ENCODE measurements at places on chromosomes 2 and 18. TPM values are rescaled to one million over a fixed set of nuclear protein-coding genes. Genes with fewer than 3 reads are reported as not detected.

RUFY4 gene
- total RNA-seq, result 1.8 TPM

SIGLEC15 gene
- not detected for total RNA-seq

OTOS gene
- not detected for total RNA-seq

HTR2B gene
- total RNA-seq, result not detected

STPG4 gene
- total RNA-seq, result 0.21 TPM

SH3BP4 gene
- total RNA-seq, result 1.0 TPM

GRCh38 chr2:219350710-219351221 lies 18.2 kb upstream of the RESP18 start:
- no peaks in the 10 kb centered on the region for H3K36me3 ChIP-seq
- H3K4me1 ChIP-seq, result no peaks in the 10 kb centered on the region
- no peak overlapping the region for H3K27ac ChIP-seq
- no peaks in the 10 kb centered on the region for H3K27me3 ChIP-seq

DNA sequence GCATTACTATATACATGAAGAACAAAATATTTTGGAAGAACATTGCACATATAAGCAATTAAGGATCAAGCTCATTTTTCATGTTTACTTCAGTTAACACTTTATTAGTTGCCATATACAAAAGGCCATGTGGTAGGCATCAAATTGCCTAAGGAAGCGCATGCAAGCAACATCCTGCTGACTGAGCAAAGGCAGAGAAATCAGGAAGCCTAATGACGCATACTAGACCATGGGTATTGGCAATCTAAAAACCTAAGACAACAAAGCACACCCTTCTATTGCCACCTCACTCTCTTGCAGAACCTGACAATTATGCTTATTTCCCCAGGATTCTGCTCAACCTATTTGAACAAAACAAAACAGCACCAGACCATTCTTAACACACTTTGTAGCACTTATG lies 171.9 kb downstream of the STK39 start:
- no peak overlapping the region for H3K27ac ChIP-seq
- peaks cover 32% of the 10 kb centered on the region for H3K36me3 ChIP-seq
- no peak for DNase-seq
- H3K4me1 ChIP-seq, result no peaks in the 10 kb centered on the region

DNA sequence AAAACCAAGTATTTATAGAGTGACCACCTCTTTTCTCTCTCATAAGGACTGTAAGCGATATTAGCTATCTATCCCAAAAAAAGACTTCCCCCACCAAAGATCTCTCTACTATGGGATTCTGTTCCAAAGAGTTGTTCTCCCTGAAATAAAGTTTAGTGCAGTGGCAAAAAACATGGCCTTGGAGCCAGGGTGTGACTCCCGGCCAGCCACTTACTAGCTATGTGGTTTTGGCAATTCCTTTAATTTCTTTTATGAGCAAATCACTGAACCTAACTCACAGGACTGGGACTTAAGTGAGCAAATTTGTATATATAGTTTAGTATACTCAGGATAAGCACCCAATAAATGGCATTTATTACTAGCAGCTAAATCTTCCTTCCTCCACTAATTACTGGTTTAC lies 42.6 kb downstream of the SESTD1 start:
- H3K27me3 ChIP-seq, result no peaks in the 10 kb centered on the region
- H3K4me3 ChIP-seq, result no peak overlapping the region
- DNase-seq, result peak; percentile 0
- H3K27ac ChIP-seq, result no peak overlapping the region

DNA sequence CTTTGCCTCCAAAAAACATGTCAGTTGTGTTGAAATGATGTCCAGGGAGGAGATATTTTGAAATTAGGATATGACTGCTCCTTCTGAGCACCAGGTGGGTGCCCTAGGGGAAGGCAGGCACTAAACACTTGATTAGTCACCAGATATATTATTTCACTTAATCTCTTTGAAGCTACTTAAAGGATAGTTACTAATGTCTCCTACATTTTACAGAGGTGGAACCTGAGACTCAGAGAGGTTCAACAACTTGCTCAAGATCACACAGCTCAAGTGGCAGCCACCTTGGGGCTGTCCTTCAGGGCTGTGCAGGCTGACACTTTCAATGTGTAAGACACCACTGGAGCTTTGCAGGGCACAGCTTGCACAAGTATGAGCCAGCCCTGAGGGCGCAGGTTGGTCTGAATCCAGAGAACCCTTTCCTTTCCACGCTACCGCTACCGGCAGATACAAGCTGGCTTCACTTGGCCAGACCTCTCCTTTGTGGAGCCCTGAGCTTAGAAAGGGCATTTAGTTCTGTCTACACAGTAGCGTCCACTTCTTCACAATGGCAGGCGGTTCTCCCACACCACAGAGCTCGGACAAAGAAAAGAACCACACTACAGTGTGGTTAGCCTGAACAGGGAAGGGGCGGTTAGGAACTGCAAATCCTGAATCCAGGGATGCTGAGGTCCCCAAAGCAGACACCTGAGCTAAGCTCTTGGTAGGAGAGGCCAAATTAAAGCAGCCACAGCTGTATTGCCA lies 16.4 kb downstream of the ALPK2 start:
- no peak overlapping the region for H3K4me3 ChIP-seq
- no peak for DNase-seq
- no peaks in the 10 kb centered on the region for H3K36me3 ChIP-seq
- H3K27me3 ChIP-seq, result no peaks in the 10 kb centered on the region

DNA sequence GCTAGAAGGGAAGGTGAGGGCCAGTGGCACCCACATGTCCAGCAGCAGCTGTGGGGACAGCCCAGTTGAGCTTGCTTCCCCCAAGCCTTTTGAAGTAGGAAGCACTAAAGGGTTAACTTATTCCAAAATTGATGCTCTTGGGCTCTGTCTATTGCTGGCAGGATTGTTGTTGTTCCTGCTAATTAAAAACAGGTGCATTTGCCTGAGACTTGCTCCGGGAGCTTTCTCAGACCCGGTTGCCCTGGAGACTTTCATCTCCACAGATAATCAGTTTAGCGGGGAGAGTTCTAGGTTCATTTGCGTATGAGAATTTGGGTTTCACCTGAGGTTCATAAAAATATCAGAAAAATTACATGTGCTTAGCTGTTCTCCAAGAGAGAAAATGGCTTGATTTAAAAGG lies 277.3 kb downstream of the LRATD1 start:
- no peak for DNase-seq
- H3K27ac ChIP-seq, result no peak overlapping the region
- no peaks in the 10 kb centered on the region for H3K36me3 ChIP-seq
- no peaks in the 10 kb centered on the region for H3K27me3 ChIP-seq

DNA sequence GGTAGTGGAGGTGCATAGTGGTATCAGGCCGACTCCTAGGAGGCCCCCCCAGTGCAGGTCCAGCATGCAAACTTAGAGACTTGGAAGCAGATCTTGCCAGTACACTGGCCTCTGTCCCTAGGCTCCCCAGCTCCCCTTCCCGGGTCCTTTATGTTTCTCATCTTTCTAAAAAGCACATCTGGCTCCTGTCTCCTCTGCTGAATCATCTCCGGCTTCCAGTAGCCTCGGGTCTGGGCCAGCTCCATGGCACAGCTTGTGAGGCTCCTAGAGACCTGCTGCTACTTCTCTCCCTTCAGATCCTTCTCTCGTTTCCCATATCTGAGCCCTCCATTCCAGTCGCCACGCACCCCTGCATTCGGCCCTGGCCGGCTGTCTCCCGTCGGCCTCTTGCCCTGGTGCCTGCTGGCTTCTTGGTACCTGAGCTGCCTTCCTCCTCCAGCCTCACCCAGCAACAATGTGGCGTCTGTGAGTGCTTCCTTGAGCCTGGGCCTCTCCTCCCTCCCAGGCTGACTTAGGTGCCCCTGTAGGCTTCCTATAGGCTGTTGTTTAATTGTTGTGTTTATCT lies 6.6 kb downstream of the TRAF3IP1 start:
- H3K4me3 ChIP-seq, result no peak overlapping the region
- no peaks in the 10 kb centered on the region for H3K27me3 ChIP-seq

- no peak overlapping the region for H3K4me3 ChIP-seq
- no peak for DNase-seq
- H3K27me3 ChIP-seq, result no peaks in the 10 kb centered on the region
- no peak overlapping the region for H3K27ac ChIP-seq
- H3K36me3 ChIP-seq, result no peaks in the 10 kb centered on the region
Measured at GRCh38 chr2:151381266-151381665, 23.9 kb downstream of the TNFAIP6 start.

- H3K27me3 ChIP-seq, result no peaks in the 10 kb centered on the region
- H3K4me1 ChIP-seq, result no peaks in the 10 kb centered on the region
- no peak for DNase-seq
- no peak overlapping the region for H3K27ac ChIP-seq
- H3K36me3 ChIP-seq, result peaks cover 17% of the 10 kb centered on the region
Measured at GRCh38 chr2:186653511-186653910, 40.3 kb upstream of the FAM171B start.

DNA sequence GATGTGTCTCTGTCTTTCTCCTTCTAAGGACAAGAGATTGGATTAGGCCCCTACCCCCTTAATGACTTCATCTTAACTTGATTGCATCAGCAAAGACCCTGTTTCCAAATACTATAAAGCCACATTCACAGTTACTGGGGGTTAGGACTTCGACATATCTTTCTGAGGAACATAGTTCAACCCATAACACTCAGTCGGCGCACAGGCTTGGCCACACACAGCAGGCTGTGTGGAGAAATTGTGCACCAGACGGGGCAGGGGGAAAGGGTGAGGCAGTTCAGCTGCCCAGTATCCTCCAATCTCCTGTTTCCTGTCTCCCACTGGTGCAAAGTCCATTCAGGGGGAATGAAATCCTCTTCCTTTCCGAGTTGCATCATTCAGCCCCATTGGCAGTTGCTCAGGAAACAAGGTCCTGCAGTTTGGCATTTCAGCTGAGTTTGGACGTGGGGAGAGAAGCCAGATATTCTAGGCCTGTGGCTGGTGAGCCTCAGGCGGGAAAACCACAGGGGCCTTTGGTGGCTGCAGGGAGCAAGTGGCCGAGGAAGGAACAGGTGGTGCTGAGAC lies 9.4 kb upstream of the RAPGEF4 start:
- DNase-seq, result no peak
- H3K27ac ChIP-seq, result no peak overlapping the region
- no peak overlapping the region for H3K4me3 ChIP-seq
- H3K4me1 ChIP-seq, result no peaks in the 10 kb centered on the region

- H3K27me3 ChIP-seq, result peaks cover 2% of the 10 kb centered on the region
- no peak overlapping the region for H3K4me3 ChIP-seq
- no peaks in the 10 kb centered on the region for H3K36me3 ChIP-seq
- DNase-seq, result no peak
Measured at GRCh38 chr2:198287706-198288105, 483.3 kb downstream of the PLCL1 start.
